Retina (tissue), 1 donor: ENCODE measurements at places on chromosomes 6 and 20.

GRCh38 chr6:15672291-15672690 lies 9.5 kb upstream of the DTNBP1 start:
- no peak for DNase-seq

- no peak for DNase-seq
These were observed 391.4 kb upstream of the CITED2 start for GRCh38 chr6:139765825-139766285.

- DNase-seq = no peak
These were observed 2.5 kb downstream of the FYN start for GRCh38 chr6:111870742-111871064.

- DNase-seq = no peak
These were observed 6.8 kb upstream of the GINM1 start for GRCh38 chr6:149559389-149559788.

DNA sequence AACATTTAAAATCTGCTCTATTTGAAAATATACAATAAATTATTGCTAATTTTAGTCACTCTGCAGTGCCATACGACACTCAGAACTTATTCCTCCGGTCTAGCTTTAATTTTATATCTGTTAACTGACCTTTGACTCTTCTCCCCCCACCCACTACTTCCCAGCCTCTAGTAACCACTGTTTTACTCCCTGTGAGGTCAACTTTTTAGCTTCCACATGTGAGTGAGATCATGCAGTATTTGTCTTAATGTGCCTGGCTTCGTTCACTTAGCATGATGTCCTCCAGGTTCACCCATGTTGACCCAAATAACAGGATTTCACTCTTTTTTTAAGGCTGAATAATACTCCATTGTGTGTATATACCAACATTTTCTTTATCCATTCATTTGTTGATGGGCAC lies 80.8 kb downstream of the RPP40 start:
- no peak for DNase-seq

- DNase-seq = no peak
These were observed 59.2 kb downstream of the RBM38 start for GRCh38 chr20:57450419-57450818.

DNA sequence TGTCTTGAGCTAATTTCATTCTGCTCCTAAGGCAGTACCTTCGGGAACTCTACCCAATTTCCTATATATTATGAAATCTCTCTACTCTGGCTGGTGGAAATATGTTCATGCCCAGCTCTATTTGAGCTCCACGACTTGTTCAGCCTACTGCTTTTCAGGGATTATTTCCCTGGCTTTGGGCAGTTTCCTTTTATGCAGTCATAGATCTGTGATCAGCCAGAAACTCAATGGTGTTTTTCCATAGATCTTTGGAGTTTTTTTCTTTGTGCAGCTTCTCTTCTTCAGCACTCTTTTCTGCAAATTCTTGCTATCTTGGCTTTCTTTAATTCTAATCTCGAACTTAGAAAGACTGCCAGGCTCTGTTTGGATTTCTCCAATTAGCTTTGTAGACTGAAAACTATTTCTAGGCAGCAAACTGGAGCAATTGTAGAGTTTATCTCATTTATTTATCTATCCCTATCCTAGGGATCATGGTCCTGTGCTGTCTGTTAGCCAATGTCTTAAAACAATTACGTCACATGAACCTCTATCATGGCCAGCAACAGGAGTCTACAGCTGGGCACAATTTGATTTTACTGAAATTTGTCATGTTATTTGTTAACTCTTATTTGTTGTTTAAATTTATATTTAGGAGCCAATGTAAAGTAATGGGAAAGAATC lies 328.4 kb downstream of the BCKDHB start:
- DNase-seq = no peak

DNA sequence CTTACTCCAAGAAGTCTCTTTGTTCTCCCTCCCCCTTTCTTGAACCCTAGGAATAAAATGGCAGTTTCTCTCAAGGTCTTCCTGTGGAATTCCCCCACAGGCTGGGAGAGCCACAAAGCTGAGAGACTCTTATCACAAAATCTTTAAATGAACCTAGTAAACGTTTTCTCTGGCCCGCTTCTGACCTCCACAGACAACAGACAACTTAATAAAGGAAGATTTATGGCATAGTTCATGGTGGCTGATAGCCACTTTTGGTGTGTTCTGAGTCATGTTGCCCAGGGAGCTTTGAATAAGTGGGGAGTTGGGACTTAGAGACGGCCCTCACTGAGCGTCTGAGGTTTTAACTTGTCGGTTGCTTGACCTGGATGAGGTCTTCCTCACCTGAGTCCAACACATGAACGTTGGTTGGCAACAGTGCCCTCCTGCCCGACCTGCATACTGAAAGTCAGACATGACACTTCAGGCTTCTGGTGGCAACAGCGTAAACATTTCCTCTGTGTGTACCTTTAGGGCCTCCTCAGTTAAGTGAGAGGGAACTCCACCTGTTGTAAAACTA lies 124.1 kb downstream of the FOXO3 start:
- DNase-seq = no peak

DNA sequence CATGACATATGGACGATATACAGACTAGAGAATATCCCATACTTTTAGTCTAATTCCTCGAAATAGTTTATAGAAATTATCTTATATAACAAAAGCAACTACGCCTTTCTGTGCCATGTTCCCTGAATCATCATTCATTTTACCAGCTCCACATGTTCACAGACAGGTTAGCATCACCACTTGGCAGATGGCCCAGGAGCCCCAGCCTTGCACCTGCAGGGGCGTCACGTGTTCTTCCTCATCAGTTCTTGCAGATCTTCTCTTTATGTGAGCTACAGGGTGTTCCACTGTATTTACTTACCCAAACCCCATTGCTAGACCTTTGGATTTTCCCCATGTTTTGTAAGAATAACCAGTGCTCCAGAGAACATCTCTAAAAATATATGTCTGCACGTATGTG lies 12.6 kb upstream of the BNIP5 start:
- no peak for DNase-seq
